HFF-Myc (cell line): ENCODE measurements at places on chromosomes 2 and 18.

DNA sequence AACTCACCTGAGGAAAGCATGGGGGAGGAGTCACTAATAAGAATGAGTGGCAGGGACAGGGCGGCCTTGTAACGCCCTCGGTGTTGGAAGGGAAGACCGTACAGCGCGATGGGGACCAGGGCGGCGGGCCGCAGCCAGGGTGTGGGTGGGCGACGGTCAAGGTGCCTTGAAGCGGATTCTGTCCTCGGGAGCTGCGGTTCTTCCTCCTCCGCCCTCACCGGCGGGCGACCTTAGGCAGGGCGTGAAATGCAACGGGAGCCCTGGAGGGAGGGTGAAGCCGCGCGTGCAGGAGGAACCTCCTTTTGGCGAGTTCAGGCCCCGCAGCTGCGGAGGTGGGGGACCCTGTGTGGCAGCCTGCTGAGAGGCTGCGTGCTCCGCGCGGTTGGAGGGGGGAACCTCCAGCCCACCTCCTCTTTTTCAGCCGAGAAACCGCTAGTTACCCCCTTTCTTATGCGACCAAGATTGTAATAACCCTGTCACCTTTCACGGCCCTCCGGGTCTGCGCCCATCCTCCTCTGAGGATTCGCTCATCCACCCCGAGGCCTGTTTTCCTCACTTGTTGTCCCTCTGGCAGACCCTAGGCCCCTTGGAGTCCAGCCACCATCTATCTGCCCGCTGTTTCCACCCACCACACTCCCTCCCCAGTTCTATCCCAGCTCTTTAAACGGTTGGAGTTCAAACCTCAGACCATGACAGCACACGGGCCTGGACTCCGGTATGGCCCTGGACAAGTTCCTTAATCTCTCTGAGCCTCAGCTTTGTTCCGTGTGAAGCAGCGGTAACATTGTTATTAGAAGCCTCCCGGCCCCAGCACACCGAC lies 823 bp upstream of the RNU2-63P start:
- DNase-seq = no peak

GRCh38 chr2:204491528-204491927 lies 53.7 kb upstream of the PARD3B start:
- peak; percentile 12 for DNase-seq

DNA sequence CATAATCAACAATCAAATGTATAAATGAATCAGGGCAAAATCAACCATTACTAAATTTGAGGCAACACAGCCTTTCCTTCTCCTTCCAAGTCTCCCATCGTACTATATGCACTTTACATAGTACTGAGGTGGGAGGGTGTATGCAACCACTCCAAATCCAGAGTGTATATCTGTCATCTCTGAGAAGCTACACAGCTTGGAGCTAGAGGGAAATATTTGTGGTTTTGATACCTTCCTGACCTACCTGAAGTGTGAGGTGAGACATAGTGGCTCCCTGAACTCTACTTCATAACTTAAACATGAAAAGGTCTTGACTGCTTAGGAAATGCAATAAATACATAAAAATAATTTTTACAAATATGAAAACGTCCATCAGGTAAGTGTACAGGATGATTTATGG lies 30.1 kb upstream of the SLC40A1 start:
- no peak for DNase-seq

DNA sequence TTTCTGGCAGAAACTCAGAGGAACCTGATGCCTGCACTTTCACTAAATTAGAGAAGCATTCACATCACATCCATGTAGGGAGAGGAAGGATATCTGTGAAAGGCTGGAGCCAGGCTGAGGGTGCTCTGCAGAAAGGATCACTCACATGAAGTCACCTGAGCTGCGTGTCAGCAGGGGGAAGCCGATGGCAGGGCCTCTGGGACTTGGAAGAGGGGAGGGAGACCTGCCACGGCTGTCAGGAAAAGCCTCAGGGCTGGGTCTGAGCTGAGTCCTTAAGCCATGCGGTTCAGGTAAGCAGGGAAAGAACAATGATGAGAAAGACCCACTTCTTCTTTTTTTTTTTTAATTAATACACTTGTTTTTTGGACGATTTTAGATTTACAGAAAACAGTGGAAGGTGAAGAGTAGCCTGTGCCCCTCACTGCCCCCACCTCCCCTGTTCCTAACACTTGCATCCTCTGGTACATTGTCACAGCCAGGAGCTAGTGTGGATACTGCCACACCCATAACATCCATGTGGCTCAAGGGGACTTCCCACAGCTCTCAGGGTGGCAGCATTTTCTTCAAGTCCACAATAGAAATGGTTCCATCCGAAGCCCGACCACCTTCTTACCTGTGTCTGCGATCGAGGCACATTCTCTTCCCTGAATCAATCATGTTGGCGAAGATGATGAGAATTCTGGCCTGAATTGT lies 156.5 kb upstream of the TPO start:
- no peak for DNase-seq

GRCh38 chr2:137321566-137321965 lies 556.2 kb downstream of the THSD7B start:
- no peak for DNase-seq

GRCh38 chr2:219045937-219046550 lies 4.7 kb upstream of the CFAP65 start:
- DNase-seq = peak; percentile 4

DNA sequence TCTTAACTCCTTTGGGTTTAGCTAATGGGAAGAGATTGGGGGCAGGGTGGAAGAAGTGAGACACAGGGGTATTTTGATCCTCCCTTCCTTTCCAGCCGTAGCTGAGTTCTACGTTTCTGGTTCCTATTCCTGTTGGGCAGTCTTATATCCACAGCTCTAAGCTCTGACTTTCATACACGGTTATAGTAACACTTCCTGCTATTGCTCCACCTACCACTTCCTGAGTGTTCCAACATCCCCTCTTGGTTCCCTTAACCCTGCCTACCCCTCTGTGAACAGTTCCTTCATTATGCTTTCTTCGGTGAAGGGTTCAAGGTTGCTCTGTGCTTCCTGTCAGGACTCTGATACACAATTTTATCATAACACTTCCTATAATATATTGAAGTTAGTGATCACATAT lies 205.1 kb downstream of the DNAH7 start:
- DNase-seq = no peak

DNA sequence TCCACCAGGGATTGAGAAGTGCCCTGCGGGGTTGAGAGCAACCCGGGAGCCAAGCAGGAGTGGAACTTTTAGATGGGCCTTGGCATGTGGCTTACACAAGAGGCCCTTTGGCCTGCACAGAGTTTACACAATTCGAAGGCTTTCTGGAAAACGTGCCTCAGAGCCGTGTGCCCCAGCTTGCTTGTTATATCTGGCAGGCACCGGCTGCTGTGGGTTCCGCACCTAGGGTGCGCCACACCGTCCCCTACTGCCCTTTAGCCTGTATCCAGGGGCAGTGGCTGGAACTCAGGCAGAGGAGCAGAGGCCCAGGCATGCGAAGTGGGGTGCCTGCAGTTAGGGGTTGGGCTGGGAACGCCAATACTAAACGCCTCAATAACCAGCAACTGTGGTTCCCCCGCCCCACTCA lies 32.9 kb upstream of the EDAR start:
- DNase-seq = no peak

DNA sequence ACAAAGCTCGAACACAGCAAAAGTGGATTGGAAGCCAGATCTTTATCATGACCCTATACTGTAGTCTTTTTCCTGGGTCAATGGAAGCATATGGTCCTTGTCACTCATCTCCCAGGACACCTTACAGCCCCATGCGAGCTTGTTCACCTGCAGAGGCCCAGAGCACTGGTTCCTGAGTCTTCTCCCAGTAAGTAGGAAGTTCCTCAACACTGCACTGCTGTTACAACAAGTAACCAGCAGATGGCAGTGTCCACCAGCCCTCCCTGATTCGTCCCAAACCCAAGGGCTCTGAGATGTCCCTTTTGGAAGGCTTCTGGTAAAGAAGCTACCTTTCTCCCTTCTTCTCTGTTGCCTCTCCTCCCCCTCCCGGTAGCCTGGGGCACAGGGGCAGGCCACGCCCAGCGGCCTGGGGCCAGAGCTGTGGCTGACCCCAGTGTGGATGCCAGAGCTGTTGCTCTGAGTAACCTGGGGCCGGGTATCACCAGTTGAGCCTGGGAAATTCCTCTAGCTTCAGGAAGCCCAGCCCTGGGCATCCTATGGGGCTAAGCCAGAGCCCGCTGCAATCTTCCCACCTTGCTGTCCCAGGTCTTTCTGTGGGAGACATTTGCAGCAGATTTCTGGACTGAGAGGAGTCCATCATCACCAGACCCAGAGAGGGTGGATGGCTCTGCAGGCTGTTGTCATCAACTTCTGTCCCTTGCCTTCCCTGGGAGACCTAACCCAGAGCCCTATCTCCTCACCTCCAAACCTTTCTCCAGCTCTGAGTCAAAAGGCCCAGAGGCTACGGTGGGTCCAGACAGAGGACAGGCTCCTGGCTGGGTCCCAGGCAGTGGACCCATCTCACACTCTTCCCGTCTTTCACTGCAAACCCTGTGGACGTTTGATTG lies 5.3 kb upstream of the GDF7 start:
- DNase-seq = peak; percentile 56
